ENCODE measurements at places on chromosomes 16 and 17.
A peak's percentile ranks its signal among the peaks of the same experiment; 100 is the strongest.

DNA sequence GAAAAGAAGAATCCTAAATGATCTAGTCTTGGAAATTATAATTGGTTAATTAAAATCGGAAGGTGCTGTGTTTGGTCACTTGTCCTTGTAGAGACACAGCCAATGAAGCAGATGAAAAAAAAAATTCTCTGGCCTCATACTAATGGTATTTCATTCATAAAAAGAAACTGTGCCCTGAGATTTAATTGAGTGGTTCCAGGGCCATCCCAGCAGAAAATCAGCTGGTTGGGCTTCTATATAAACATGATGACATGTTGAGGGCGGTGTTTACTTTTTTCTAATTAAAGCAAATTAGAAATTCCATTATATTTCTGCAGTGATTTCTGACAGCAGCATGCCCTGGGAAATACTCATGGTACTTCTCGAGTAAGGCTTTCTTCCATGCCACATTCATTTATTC lies 191.9 kb upstream of the KCNJ16 start:
- no peak for DNase-seq

DNA sequence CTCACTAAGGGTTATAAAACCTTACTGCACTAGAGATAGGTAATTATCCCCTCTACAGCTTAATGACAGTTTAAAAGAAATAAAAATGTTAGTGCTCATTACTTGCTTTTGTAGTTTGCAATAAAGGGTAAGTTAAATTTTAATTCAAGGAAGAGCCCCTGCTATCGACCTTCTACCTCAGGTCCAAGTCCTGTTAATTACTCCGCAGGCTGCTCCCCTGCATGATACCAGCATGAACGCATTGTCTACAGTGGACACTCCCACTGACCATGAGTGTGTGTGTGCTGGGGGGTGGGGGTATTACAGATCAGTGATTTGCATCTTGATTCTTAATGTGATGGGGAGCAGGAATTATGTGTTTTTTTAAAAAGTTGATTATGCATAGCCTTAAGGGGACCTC lies 103.1 kb downstream of the AATF start:
- no peak for DNase-seq

GRCh38 chr17:11486868-11487310 lies 111.4 kb upstream of the DNAH9 start:
- DNase-seq = no peak

DNA sequence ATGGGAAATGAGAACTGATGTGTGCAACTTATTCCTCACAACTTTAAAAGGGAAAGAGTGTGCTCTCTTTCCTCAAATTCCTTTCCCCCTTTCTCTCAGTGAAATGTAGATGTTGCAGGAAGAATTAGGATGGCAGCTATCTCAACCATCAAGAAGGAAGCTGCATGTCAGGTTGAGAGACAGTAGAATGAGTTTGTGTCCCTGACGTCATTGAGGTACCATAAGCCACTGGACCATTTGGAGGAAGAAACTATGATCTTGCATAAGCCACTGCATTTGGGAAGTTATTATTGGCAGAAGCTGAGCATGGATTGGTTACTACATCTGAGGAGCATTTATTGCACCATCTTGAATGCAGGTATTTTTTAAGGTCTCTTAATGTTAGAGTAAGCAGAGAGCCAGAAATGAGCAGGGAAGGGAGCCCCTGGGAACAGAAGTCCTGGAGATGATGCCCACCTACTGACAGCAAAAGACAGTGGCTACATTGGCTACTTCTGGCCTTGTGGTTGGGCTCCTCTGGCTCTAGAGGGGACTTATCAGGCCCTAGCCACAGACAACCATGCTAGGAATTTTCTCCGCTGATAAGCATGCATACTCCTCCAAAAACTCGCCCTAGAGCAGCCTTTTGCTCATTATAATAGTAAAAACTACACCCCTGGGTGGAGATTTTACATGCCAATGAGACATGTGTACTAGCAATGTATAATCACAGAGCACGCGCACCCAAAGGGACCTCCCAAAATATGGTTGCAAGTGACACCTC lies 249.0 kb upstream of the SALL1 start:
- no peak for DNase-seq

DNA sequence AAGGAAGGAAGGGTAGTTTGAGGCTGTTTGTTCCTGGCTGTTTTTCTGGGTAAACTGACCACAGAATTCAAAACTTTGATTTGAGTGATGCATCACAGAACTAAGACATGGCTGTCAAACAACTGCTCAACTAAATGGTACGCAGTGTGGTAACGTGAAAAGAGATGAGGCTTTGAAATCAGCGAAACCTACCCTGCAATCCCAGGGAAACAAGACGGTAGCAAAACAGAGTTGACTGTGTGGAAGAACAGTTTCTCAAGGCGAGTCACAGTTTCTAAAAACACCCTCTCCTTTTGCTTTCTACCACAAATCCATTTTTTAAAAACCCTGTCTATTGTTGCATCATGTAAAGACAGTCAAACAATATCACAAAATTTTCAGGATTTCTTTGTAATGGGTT lies 156.0 kb upstream of the MAF start:
- DNase-seq = no peak

DNA sequence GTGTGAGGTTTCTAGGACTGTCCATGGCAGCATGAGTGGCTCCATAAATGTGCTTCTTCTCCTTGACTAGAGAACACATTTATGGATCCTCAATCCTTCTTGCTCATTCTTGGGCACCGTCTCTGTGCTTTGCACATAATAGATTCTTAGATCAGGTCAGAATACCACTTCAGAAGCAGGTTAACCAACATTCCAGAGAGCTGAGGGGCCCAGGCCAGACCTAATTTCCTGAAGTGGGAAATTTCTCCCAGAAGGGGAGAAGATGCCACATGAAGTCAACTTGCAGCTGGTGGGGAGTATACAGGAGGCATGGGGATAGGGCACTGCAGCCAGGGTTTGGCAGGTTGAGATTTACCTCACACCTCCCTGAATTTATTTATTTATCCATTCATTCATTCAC lies 24.4 kb upstream of the VAT1L start:
- no peak for DNase-seq

- no peak for DNase-seq
These were observed 8.9 kb upstream of the PMP22 start for GRCh38 chr17:15274017-15274416.

DNA sequence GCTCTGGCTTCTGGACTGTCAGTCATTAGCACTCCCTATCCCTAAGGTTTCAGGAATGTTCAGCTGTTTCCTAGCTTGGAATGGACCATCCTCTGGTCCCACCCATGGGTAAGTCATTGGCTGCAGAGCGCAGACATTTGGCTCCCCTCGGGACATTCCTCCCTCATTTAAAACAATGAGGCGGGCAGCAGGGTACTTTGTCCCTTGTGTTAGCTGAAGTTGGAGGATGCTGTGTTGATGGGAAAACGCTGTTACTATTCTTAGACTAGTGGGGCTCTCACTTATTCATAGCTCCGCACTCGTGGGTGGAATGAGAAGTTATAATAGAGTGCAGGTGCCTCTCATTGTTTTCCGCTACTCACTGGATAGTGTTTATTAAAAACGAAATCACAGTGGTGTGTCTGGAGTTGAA lies 673.8 kb downstream of the WWOX start:
- no peak for DNase-seq

- no peak for DNase-seq
These were observed 44.8 kb upstream of the NOG start for GRCh38 chr17:56548661-56549060.

DNA sequence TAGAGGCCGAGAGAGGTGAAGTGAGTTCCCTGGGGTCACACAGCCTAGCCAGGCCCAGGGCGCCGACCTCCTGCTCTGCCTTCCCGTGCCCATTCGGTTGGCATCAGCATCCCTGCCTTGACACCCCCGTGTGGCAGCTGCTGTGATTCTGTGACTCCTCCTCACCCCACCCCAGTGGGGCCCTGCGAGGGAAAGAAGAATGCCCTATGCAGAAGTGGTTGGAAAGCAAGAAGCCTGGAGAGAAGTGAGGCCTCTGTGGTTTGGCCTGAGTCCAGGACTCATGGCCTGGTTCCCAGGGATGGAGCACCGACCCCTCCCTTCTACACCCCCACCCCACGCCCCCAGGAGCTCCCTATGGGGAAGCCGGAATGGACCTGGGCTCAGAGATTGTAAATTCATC lies 296.2 kb downstream of the SEC14L1 start:
- no peak for DNase-seq

DNA sequence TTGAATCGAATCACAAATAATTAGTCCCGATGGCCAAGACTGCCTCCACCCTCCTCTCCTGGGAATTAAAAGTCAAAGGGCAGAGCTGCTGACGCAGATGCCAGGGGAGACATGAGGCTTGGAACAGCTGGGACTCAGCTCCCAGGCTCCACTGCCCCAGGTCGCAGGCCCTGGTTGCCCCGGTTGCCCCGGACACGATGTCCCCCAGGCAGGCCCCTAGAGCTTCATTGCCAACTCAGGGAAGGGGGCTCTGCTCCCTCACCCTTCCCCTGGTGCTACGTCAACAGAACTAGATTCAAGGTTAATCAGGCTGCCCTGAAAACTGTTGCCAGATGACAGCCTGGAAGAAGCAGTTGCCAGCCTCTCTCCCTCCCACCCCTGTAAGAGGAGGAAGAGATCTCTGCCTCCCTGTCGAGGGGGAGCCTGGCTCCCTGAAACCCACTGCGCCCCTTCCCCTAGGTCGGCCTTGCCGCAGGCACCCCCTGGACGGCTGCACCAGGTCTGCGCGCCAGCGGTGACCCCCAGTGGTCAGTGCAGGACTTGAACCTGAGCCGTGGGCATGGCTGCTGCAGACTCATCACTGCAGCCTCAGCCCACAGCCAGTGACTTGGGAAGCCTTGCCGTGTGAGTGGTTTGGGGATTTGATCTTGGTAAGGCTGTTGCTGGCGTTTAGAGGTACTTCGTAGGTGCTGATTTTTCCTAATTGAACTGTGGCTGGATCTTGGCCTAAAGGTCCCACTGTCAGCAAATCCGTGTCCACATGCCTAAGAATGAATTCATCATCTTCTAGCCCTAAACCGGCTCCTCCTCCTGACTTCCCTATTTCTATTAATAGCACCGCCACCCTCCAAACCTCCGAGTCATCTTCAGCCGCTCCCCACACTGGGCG lies 84.1 kb upstream of the TOB1 start:
- peak; percentile 37 for DNase-seq

DNA sequence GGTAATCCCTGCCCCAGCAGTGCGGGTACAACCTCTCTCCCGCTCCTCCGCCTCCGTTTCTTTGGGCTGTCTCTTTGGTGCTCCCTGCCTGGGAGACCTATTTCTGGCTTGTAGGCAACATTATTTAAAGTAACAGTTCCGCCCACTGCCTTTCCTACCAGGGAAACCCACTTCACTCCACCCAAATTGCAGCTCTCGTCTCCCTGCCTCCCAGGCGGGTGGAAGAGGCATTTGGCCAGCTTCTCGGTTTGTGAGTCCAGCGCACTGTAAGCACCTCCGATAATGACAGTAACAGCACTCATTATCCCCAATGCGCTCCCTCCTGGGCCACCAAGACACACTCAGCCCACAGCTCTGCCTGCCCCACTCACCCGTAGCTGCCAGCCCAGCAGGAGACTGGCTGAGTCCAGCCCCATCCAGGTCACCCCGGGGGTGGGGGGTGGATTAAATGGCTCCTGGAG lies 165.1 kb upstream of the CDC42EP4 start:
- DNase-seq = no peak

GRCh38 chr17:56781906-56782305 lies 51.8 kb downstream of the C17orf67 start:
- DNase-seq = no peak

- no peak for DNase-seq
These were observed 4.0 kb downstream of the CRYBA1 start for GRCh38 chr17:29250666-29251065.

GRCh38 chr17:65100316-65101140 lies 36.6 kb upstream of the RGS9 start:
- peak; percentile 80 for DNase-seq

- DNase-seq = no peak
These were observed 47.7 kb downstream of the CMIP start for GRCh38 chr16:81492311-81492761.
